ENCODE measurements at places on chromosomes 7 and 10.

- no peak for DNase-seq
Measured at GRCh38 chr7:158432369-158433341, 155.0 kb downstream of the PTPRN2 start.

GRCh38 chr7:44048031-44048795 is 3.7 kb downstream of the DBNL start:
- DNase-seq: no peak

GRCh38 chr7:23654508-23654907 is 25.5 kb upstream of the FAM221A start:
- no peak for DNase-seq

DNA sequence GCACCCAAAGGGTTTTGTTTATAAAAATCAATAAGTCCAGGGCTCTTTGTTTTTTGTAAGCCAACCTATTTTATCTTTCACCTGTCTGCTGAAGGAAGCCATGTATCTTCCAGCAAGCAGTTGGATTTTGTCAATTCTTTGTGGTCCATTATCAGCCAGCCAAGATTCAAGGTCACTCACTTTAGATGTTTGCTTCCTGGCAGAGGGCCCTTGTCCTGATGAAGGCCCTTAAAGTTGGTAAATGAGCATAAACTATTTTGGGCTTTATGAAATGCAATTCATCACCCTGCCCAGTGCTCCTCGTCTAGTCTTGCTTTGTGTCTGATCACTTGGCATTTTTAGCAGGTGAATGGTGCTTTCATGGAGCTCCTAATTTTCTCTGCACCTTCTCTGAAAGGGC is 1004.2 kb downstream of the GRID1 start:
- no peak for DNase-seq

DNA sequence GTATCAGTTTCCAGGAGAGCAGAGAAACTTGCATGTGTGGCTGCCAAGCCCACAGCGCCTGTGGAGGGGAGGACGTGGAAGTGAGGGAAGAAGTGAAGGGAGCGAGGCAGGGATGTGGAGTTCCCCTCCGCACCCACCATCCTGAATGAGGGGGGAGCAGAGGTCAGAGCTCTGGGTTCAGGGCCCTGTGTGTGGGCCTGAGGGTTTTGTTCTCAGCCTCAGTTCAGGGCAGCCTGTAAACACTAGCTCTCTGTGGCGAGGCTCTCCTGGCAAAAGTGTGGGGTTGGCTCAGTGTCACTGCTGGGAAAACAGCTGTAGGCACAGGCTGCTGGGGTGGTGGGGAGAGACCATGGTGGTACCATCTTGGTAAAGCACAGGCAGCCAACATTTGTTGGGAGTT is 108.4 kb downstream of the C10orf105 start:
- DNase-seq: no peak

- DNase-seq: no peak
Measured at GRCh38 chr7:1526271-1526754, 4.2 kb upstream of the MAFK start.
